ENCODE measurements at places on chromosomes 7 and 10.

DNA sequence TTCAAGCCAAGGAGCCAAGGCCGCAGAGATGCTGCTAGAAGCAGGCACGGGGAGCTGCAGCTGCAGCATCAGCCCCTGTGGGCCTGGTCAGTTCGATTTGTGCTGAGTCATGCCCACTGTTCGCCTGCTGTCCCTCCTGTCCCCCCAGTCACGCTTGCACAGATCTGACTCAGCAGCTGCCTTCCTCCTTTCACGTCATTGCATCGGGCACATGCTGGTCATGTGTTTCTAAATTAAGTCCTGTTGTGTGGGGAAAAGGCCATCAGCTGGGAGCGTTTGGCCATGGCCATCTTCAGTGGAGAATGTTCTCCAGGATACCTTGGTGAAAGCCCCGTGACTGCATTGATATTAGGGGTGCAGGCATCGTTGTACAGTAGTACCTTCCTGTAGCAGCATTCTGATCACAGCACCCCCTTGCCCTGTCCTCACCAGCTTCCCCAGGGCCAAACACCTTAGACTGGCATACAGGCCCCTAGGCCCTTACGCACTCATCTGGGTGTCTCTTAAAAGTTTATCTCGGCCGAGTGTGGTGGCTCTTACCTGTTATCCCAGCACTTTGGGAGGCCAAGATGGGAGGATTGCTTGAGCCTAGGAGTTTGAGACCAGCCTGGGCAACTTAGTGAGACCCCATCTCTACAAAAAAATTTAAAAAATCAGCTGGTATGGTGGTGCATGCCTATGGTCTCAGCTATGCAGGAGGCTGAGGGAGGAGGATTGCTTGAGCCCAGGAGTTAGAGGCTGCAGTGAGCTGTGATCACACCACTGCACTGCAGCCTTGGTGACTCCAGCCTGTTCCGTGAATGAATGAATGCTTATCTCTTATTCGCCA, 23.2 kb downstream of the POR start:
- no peak for DNase-seq

DNA sequence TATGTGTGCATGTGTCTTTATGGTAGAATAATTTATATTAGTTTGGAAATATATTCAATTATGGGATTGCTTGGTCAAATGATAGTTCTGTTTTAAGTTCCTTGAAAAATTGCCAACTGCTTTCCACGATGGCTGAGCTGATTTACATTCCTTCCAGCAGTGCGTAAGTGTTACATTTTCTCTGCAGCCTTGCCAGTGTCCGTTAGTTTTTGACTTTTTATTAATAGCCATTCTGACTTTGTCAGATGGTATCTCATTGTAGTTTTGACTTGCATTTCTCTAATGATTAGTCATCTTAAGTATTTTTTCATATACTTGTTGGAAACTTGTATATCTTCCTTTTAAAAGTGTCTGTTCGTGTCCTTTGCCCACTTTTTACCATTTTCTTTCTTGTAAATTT, 434.2 kb upstream of the POT1 start:
- no peak for DNase-seq

DNA sequence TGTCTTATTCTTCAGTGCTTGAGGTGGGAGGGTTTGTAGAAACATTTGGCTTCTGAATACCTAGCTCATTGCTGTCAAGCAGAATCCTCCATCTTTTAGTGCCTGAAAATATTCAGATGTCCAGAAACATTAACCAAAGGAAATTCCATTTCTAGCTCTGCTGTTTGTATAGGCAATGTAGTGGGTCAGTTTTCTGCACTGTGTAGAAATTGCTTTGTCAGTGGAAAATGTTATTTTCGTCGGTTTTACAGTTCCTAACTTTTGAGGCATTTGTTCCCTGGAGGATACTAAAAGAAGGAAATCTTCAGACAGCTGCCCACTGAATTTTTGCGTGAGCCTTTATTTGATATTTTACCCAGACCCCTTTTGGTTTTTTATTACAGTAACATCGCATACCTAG, 143.4 kb downstream of the TPST1 start:
- DNase-seq, result no peak

GRCh38 chr10:47295411-47295810, 4.6 kb upstream of the GDF10 start:
- DNase-seq, result no peak

- peak; percentile 56 for DNase-seq
Observed at GRCh38 chr10:103795634-103796270, 59.6 kb downstream of the SH3PXD2A start.

DNA sequence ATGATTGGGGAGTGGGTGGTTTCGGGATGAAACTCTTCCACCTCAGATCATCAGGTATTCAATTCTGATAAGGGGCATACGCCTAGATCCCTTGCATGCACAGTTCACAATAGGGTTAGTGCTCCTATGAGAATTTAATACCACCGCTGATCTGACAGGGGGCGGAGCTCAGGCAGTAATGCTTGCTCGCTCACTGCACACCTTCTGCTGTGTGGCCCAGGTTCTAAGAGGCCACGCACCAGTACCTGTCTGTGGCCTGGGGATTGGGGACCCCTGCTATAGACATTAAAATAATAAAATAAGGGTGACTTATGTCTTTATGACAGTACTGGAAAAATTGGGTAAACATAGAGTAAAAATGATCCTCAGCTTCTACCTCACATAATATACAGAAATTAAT, 66.1 kb downstream of the SAMD9 start:
- DNase-seq, result no peak
